Breast epithelium (tissue), 4 donors: ENCODE measurements at places on chromosomes 5 and 9. TPM values are rescaled to one million over a fixed set of nuclear protein-coding genes. Genes with fewer than 3 reads are reported as not detected.

DNA sequence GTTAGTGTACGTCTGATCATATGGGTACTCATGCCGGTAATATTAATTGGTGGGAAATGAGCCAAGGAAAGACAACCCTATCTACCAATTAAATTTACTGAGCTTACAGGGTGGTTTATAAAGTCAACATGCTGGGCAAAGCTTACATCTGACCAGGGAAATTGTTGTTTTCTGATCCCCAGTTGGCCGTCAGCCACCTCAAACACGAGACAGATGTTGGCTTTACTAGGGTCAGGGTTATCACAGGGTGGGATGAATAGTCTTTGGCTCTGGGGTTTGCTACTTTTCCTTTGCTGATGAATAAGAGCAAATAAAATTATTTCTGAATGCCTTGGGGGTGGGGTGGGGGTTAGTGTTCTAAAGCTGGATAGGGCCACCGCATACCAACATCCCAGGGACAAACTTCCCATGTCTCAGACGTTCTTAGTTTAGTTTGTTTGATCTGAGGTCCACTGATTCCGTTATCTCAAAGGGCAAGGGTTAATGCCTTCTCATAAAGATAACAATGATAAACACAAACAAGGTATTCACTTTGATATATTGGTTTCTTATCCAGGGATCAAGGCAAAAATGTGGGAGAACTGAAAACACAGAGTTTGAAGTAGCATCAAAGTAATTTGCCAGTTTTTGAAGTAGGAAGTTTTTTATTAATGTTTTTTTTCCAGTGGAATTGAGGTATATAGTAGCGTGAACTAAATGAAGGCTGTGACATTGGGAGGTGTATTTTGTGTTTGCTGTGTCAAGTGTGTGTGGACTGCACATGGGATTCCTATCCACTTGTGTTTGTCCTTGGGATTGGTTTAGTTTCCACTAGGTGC is 109.1 kb upstream of the RPS23 start:
- no peaks in the 10 kb centered on the region for H3K27me3 ChIP-seq
- H3K27ac ChIP-seq, result peak overlapping the region; percentile 65
- no peak for DNase-seq
- no peaks in the 10 kb centered on the region for H3K36me3 ChIP-seq
- no peaks in the 10 kb centered on the region for H3K4me1 ChIP-seq

DNA sequence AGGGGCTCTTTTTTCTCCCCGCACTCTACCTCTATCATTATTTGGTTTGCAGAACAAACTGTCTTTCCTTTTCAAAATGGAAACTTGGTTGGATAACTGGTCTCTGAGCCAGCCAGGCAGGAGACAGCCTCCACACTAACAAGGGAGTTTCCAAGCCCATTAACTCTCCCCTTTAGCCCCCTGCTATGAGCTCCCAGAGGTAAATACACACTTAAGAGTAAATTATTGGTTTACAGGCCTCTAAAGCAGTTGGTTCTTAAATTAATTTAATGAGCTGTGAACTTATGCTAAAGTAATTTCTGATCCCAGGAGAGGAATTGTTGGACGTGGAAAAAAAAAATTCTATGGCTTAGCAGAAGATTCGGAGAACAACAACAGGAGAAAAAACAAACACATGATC is 30.3 kb downstream of the EPB41L4A start:
- no peak overlapping the region for H3K27ac ChIP-seq
- no peaks in the 10 kb centered on the region for H3K27me3 ChIP-seq
- no peaks in the 10 kb centered on the region for H3K36me3 ChIP-seq
- no peak overlapping the region for H3K4me3 ChIP-seq
- no peaks in the 10 kb centered on the region for H3K4me1 ChIP-seq
- DNase-seq, result no peak

GRCh38 chr9:77773381-77773780 is 125.3 kb upstream of the GNA14 start:
- H3K4me3 ChIP-seq, result no peak overlapping the region
- DNase-seq, result no peak
- no peaks in the 10 kb centered on the region for H3K27me3 ChIP-seq
- H3K27ac ChIP-seq, result no peak overlapping the region
- no peaks in the 10 kb centered on the region for H3K4me1 ChIP-seq

DNA sequence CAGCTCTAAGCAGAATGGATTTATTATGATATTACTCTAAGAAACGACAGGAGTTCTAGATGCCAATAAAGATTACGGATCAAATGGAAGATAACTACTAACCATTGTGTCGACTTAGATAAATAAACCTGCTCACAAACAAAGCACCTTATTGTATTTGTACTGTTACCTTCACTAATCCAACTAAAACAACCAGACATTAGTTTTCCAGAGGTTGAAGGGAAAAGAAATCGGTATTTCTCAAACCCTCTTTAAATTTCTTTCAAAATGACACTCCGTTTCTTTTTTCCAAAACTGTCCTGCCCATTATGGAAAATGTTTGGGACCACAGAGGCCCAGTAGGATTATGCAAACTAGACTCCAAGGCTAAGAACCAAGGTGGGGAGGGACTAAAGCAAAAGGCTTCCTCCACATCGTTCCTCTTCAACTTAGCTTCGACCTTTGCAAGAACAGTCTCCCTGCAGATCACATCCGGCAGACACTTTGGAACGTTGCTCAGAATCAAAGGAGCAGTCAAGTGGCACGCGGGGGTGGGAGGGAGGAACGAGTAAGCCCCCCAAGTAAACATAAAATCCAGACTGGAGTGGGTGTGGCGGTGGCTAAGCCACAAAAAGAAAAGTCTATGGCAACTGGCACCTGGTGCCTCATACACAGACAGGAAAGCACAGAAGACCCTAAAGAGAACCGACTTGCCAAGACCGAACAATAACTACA is 2.7 kb downstream of the MLLT3 start:
- peak overlapping the region; percentile 75 for H3K27ac ChIP-seq
- no peaks in the 10 kb centered on the region for H3K27me3 ChIP-seq
- no peaks in the 10 kb centered on the region for H3K36me3 ChIP-seq
- H3K4me3 ChIP-seq, result peak overlapping the region; percentile 79
- H3K4me1 ChIP-seq, result no peaks in the 10 kb centered on the region

Gene CCL27
- not detected for total RNA-seq

- no peak for DNase-seq
- peak overlapping the region; percentile 72 for H3K4me3 ChIP-seq
- peaks cover 8% of the 10 kb centered on the region for H3K4me1 ChIP-seq
- no peaks in the 10 kb centered on the region for H3K27me3 ChIP-seq
These were observed 2.3 kb downstream of the DENND4C start for GRCh38 chr9:19232823-19233194.

- H3K36me3 ChIP-seq, result no peaks in the 10 kb centered on the region
- DNase-seq, result no peak
- no peak overlapping the region for H3K4me3 ChIP-seq
- H3K27me3 ChIP-seq, result no peaks in the 10 kb centered on the region
These were observed 668.8 kb upstream of the RGMB start for GRCh38 chr5:98104454-98105188.

Gene SLC34A1
- total RNA-seq, result not detected

Gene C5orf58
- total RNA-seq, result 0.15 TPM

- H3K4me3 ChIP-seq, result no peak overlapping the region
- no peak overlapping the region for H3K27ac ChIP-seq
- no peaks in the 10 kb centered on the region for H3K4me1 ChIP-seq
- H3K36me3 ChIP-seq, result no peaks in the 10 kb centered on the region
- no peaks in the 10 kb centered on the region for H3K27me3 ChIP-seq
- no peak for DNase-seq
These were observed 8.7 kb upstream of the CYLC2 start for GRCh38 chr9:102986425-102986824.

DNA sequence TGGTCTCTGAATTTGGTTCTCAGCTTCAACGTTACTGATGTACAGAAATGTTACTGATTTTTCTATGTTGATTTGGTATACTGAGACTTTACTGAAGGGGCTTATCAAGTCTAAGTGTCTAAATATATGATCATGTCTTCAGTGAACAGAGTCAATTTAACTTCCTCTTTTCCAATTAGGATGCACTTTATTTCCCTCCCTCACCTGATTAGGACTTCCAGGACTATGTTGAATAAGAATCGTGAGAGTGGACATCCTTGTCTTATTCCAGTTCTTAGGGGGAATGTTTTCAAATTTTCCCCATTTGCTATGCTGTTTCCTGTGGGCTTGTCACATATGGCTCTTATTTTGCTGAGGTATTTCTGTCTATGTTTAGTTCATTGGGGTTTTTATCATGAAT is 349.5 kb downstream of the PRR16 start:
- H3K4me3 ChIP-seq, result no peak overlapping the region
- DNase-seq, result no peak
- H3K27ac ChIP-seq, result no peak overlapping the region
- no peaks in the 10 kb centered on the region for H3K4me1 ChIP-seq

Gene CARD6
- 16.7 TPM for total RNA-seq

- H3K27ac ChIP-seq, result no peak overlapping the region
- DNase-seq, result no peak
- H3K36me3 ChIP-seq, result no peaks in the 10 kb centered on the region
- no peaks in the 10 kb centered on the region for H3K27me3 ChIP-seq
- no peaks in the 10 kb centered on the region for H3K4me1 ChIP-seq
- H3K4me3 ChIP-seq, result no peak overlapping the region
These were observed 466.8 kb downstream of the SLCO4C1 start for GRCh38 chr5:101829255-101829654.

DNA sequence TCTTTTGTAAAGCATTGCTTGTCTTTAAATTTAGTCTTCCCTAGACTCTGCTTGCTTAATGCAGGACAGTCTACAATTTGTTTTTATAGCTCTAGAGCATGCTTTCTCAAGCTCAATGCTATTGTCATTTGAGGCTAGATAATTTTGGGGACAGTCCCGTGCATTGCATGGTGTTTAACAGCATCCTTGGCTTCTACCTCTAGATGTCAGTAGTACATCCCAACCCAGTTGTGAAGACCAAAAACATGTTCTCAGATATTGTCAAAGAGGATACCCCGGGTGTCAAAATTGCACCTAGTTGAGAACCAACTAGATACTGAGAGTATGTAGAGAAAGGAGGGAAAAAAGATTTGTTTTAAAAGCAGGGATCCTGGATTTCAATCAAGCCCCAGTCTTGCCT is 277.5 kb downstream of the CEMIP2 start:
- no peaks in the 10 kb centered on the region for H3K4me1 ChIP-seq
- no peaks in the 10 kb centered on the region for H3K27me3 ChIP-seq
- no peak overlapping the region for H3K27ac ChIP-seq
- no peaks in the 10 kb centered on the region for H3K36me3 ChIP-seq
- H3K4me3 ChIP-seq, result no peak overlapping the region

DNA sequence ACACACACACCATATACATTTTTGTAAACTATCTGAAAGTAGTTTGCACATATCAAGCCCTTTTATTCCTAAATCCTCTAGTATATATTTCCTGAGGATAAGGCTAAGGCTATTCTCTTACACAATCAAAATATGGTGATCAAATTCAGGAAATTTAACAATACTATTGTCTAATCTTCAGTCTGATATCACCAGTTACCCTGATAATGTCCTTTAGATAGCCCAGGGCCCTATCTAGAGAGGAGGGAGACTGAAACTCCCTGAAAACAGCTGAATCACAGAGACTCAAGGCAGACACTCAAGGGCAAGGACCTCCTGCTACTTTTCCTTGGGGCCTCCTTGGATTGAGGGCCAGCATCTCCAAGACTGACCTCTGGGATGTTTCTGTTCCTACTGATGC is 30.4 kb downstream of the PTTG1 start:
- DNase-seq, result no peak
- no peak overlapping the region for H3K27ac ChIP-seq
- H3K36me3 ChIP-seq, result no peaks in the 10 kb centered on the region
- no peaks in the 10 kb centered on the region for H3K4me1 ChIP-seq
- no peak overlapping the region for H3K4me3 ChIP-seq

Gene BHMT2
- total RNA-seq, result 19.3 TPM

Gene ECSCR
- total RNA-seq, result 6.6 TPM

GRCh38 chr9:13524245-13524644 is 244.8 kb upstream of the MPDZ start:
- DNase-seq, result no peak
- no peaks in the 10 kb centered on the region for H3K36me3 ChIP-seq
- no peaks in the 10 kb centered on the region for H3K4me1 ChIP-seq
- H3K27me3 ChIP-seq, result no peaks in the 10 kb centered on the region
- no peak overlapping the region for H3K4me3 ChIP-seq

GRCh38 chr5:113713051-113713450 is 199.6 kb downstream of the YTHDC2 start:
- H3K4me1 ChIP-seq, result no peaks in the 10 kb centered on the region
- H3K27ac ChIP-seq, result no peak overlapping the region
- no peaks in the 10 kb centered on the region for H3K27me3 ChIP-seq

DNA sequence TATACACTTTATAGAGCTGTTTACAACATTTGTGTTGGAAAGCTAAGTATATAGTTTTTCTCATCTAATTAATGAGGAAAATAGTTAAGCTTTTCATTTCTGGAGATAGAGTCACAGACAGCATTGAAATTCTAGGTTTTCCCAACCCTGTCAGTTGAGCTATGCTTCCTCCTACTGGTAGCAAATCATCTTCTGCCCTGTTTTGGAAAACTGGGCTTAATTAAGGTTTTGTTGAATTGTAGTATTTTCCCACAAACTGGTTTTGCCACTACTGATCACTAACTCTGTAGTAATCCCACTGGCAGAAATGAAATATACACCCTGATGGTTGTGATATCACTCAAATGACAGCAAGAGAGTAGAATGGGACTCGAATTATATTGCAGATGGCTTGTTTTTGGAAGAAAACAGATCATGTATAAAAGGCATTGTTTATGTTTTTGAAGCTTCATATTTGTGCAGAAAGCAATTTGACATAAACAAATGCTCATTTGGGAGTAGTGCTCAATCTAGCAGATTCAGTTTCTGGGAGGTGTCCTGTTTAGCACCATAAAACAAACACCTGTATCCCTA is 46.6 kb downstream of the CD180 start:
- H3K36me3 ChIP-seq, result no peaks in the 10 kb centered on the region
- H3K4me1 ChIP-seq, result no peaks in the 10 kb centered on the region
- H3K27ac ChIP-seq, result no peak overlapping the region
- no peak for DNase-seq
- no peaks in the 10 kb centered on the region for H3K27me3 ChIP-seq
- peak overlapping the region; percentile 16 for H3K4me3 ChIP-seq

- H3K4me3 ChIP-seq, result no peak overlapping the region
- H3K36me3 ChIP-seq, result no peaks in the 10 kb centered on the region
- no peak overlapping the region for H3K27ac ChIP-seq
- DNase-seq, result no peak
- H3K4me1 ChIP-seq, result no peaks in the 10 kb centered on the region
These were observed 42.9 kb downstream of the ZCCHC7 start for GRCh38 chr9:37163299-37163698.

Gene TRPM6
- 1.3 TPM for total RNA-seq

- H3K4me3 ChIP-seq, result no peak overlapping the region
- no peaks in the 10 kb centered on the region for H3K27me3 ChIP-seq
- peaks cover 8% of the 10 kb centered on the region for H3K4me1 ChIP-seq
- no peak for DNase-seq
- no peaks in the 10 kb centered on the region for H3K36me3 ChIP-seq
These were observed 24.6 kb downstream of the BICD2 start for GRCh38 chr9:92740009-92740408.

Gene FREM1
- 4.3 TPM for total RNA-seq
